NCI-H1417 treated with DMSO at 0.1 percent for 48 hours (cell line): ENCODE measurements at places on chromosomes 2 and 18.

DNA sequence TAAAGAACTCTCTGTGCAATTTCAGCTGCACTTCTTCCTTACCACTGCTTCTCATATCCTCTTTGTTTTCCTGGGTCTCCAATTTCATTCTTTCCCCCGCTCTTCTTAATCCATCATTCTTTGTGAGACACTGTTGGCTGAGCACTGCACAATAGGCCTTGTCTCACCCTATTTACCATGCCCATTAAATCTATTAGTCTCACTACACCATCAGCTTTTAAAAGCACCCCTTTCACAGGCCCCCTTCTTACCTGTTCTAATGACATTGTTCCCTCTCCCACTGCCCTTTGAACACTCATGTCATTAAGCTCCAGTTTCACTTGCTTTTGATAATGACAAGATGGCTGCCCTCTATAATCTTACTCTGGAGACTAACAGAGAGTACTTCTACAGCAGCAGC is 404.1 kb upstream of the ACVR2A start:
- DNase-seq: no peak

DNA sequence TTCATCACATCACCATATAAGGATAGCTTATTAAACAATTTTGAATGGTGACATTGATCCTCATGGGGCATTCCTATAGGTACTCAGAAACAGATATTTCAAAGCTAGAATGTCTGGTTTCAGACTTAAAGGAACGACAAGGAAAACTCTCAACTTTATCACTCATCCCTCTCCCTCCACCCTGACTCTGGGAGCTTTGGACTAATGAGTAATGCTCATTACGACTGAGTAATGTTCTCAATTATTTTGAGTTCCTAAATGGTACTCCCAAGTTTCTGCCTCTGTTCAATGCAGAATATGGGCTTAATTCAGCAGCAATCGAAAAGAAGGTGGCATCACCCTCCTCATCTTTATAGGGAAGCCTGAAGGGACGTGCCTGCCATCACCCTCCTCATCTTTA is 43.4 kb downstream of the RFX8 start:
- DNase-seq: no peak

- no peak for DNase-seq
Observed at GRCh38 chr2:160660741-160661140, 167.1 kb upstream of the RBMS1 start.

DNA sequence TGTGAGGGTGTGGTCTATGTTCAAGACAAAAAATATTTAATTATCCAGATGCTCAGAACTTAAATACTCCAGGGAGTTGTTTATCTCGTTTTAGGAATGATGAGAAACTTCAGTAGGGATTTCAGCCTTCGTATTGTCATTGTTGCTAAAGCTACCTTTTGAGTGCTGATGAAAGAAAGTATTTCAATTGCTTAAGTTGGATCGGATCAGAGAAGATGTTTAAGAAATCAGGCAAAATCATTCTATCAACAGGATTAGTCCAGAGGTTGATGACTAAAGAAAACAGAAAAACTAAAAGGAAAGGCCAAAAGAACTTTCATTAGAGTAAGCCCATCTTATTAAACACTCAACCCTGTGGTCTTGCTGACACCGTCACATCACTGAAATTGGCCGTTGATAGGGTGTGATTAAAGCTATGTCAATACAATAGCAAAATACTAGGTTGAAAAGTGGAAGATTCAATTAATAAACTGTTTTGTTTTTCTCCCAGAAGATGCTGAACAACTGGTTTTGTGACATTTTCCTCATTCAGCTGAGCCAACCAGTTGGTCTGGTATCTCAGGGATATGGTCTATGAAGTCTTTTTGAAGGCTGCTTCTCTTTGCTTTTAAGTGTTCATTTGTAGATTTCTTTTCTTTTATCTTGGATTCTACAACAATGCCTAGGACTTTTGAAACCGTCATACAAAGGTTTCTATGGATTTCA is 551.7 kb downstream of the SLC4A3 start:
- no peak for DNase-seq

- DNase-seq: no peak
Observed at GRCh38 chr2:98643496-98644100, 35.2 kb downstream of the UNC50 start.

- DNase-seq: no peak
Observed at GRCh38 chr2:190583507-190584337, 49.2 kb upstream of the NEMP2 start.

GRCh38 chr2:41774011-41774605 is 273.7 kb upstream of the PKDCC start:
- DNase-seq: no peak

- DNase-seq: no peak
Observed at GRCh38 chr2:223262946-223263345, 211.0 kb downstream of the KCNE4 start.

GRCh38 chr2:73859721-73860586 is 31.2 kb downstream of the STAMBP start:
- DNase-seq: no peak

DNA sequence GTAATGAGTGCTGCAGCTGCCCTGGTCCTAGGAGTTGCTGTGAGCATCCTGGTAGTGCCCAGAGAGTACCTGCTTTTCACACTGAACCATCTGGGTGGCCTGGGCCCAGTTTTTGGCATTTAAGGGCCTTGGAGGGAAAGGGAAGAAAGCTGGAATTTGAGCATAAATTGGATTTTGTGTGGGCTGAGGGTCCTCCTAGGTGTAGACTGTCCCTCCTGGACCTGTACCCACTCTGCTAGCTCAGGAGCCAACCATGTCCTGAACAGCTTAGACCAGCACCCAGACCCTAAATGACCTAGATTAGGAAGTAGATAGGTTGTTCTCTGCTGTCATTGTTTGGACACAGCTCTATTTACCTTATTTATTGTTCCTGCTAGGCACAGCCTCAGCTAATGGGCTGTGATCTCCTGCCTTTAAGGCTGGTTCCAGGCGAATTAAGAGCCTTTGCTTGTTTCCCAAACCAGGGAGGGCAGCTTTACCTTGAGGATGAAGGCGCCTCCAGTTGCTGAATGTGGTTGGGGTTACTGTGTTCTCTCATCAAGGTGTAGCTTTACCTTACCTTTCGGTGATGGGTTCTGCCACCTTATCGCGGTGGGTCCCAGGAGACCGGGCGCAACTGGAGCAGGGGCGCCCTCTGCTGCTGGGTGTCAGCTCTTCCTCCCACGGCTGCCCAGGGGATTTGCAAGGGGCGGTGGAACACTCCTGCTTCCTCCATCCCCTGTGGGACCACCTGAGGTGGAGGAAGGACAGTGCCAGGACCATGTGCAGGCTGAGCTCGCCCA is 34.4 kb downstream of the ITGA6 start:
- no peak for DNase-seq

DNA sequence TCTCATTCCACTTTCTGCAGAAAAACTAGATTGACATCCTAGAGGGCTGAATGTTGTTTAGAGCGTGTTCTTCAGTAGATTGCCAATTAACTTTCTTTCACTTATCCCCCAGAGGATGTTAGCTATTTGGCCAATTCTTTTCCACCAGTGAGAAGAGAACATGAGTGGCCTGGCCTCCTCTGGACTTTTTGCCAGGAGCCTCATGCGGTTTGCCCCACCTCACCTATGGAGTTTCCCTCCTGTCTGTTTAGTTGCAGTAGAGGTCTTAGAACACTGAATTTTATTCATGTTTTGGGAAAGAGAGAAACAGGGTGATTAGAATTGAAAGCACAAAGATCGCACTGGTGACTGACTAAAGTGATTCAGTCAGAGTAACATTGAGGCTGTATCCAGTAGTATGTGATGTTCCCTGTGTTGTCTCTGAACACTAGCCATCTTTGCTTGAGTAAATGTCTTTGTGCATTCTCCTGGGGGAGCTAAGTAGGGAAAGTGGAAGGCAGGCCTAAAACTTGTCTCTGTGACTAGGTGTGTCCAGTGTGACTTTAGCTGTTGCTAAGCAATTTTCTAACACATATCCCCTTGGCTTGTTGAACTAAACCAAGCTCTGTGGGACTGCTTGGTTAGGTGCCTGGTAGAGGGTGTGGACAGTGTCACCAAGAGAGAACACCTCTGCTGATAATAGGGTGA is 34.0 kb downstream of the UGP2 start:
- no peak for DNase-seq

DNA sequence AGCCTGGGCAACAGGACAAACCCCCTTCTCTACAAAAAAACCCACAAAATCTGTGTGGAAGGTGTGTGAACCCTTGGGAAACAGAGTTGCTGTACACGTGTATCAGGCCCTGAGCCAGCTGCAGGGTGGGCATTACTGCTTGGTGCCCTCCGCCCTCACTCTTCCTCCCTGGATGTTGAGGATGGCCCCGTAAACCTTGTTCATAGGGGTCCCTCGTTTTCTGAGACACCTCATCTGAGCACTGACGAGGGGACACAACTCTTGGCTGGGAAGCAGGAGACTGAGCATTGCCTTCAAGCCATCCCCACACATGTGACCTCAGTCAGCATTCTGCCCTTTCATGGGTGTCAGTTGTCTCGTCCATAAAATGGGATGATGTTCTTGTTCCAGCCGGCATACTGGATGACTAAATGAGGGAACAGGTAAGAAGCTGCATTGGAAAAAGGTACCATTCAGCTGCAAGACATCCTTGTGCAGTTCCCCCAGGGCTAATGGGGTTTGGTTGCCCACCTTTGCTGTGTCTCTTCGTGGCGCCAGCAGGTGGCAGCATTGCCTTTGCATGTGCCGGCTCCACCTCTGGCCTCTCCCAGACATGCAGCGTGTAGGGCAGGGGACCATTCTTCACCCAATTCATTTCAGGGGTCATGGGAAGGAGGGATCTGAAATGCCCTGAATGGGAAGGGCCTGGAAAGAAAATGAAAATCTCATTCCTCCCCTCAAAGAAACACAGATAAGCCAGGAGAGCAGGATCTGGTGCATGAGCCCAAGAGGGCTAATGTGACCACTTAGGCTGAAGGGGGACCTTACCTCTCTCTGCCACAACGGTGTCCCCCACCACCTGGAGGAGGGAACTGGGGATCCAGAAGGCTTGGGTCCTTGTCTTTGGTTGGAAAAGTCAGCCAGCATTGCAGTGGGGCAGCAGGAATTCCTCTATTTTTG is 36.4 kb upstream of the HAAO start:
- no peak for DNase-seq

- no peak for DNase-seq
Observed at GRCh38 chr2:36800381-36800780, 103.9 kb downstream of the VIT start.

- DNase-seq: no peak
Observed at GRCh38 chr2:189849550-189849949, 65.3 kb downstream of the PMS1 start.

DNA sequence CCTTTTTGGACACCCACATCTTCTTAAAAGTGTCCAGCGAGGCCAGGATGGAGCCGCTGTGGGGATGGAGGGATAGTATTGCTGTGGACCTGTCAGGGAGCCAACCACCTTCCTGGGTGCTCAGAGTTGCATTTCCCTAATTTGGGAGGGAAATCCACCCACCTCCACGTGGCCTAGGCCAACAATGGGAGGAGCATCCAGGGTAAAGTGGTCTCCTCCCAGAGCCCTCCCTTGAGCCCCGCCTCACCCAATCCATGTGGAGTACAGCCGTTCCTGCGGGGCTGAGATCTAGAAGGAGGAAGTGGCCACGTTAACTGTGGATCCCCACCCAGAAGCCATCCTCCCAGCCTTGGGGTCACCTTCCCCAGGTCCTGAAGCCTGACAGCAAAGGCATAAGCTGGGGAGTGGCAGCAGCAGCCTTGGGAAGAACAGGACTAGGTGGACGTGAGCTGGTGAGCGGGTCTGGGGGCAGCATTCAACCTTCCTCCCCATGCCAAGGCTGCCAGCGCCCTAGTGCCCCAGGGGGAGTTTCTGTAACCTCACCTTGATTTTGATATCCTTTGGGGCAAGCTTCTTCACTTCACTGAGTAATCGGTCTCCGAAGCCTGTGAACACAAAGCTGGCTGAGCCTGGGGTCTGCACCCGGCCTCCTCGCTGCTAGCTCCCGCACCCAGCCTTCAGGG is 6.8 kb downstream of the ACTR1B start:
- DNase-seq: no peak

DNA sequence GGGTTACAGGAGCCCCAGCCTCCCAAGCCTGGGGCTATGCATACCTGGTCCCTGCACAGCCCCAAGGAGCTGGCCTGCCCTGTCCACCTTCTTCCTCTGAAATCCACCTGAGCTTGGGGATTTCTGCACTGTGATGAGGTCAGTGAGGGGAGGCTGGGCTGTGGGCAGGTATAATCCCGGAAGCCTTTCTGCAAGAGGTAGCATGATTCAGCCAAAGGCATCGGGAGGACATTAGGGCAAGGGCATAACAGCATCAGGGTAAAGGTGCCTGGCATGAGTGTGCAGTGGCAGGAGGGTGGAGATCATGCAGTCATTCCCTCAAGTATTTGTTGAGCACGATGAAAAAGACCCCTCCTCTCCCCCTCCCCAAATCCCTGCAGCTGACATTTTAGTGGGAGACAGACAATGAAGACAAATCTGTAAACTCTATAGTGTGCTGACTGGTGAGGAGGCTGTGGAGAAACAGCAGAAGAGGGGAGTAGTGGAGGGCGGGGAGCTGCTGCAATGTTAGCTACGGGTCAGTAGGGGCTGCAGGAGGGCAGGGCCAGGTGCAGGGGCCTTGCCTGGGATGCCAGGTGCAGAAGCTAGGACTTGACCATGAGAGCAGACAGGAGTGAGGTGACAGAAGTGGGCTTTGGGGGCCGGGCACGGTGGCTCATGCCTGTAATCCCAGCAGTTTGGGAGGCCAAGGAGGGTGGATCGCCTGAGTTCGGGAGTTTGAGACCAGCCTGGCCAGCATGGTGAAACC is 18.7 kb downstream of the ZFP36L2 start:
- no peak for DNase-seq

DNA sequence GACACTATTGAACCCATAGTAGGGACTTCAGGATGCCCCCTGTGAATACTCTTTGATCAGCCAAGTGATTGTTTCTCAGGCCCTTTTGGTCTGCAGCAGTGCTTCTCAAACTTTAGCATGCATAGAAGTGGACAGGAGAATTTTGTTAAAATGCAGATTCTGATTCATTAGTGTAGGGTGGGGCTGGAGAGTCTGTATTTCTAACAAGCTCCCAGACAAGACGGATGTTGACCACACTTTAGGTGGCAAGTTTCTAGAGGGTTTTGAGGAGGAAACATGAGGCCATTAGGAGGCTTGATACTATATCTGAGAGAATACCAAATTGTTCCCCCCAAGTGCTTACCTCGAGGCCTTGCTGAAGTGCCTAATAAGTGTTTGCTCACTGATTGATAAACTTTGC is 317.9 kb downstream of the CLIP4 start:
- DNase-seq: no peak

GRCh38 chr18:811892-812375 is at the start of gene YES1:
Gene YES1, minus strand, starts transcription at chr18:812242. Its CDS starts 55,415 bp downstream, at chr18:756827.
- DNase-seq: no peak

DNA sequence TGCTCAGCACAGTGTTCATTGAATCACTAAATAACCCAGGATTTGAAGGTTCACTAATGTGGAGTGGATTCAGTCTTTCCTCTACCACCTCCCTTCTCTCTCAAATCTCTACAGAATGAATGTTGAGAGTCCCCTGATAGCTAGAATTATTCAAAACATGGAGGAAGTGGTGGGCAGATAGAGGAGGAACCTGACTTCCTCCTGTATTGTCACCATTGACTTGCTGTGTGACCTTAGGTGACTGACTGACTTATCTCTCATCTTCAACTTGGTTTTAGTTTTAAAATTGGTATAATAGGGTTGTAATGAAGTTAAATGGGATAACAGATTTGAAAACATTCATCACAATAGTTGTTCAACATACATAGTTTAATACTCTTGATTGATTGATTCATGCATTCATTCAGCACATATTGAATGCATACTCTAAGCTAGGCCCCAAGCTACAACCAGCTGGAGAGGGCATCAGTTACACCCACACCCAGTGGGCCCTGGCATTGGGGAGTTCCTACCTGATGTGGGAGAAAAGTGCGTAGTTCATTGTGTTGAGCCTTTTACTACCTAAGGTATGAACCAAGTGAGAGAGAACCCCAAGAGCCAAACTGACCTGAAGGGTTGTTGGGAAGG is 96.0 kb downstream of the WDR7 start:
- no peak for DNase-seq
